ENCODE measurements at places on chromosomes 5 and 9.

DNA sequence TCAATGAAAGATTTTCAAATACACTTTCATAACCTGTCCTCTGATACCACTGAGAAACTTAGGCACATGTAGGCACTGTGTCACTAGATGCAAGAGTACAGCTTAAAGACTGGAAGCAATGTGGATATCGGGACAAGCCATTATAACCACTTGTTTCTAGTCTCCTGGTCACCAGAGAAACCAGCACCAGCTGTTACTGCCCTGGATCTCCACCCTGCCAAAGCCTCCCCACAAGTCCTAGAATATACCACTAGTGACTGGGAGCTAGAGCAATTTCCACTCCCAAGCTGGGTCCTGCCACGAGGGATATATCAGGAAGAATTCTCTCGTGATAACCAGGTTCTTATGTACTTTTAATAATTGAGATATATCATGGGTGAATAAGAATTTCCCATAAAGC, 19.5 kb downstream of the REEP5 start:
- no peak for DNase-seq

- DNase-seq = no peak
Observed at GRCh38 chr9:35516479-35516878, 26.6 kb downstream of the RUSC2 start.

DNA sequence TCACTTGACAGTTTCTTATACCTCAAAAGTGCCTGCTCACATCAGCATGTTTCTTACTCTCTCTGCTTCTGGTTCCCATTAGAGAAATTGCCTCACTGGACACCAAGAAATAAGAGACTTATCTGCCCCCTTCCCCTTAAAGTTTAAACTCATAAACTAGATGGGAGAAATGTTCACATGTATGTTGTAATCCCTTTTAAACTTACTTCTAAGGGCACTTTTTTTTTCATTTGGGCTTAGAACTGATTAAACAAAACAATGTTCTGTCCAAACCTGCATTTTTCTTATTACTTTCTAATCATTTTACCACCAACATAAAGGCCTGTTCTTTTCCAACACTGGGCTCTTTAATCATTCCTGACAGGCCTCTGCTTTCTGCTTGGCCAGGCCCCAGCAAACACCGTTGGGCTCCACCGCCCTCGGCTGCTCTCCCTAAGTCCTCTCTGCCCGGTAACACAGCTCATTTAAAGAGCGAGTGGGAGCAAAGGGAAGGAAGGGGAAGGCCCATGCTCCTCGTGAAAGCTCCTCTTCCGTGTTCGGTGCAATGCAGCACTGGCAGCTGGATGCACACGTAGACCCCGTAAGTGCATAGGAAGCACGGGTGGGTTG, 53.4 kb downstream of the ROR2 start:
- DNase-seq = no peak

DNA sequence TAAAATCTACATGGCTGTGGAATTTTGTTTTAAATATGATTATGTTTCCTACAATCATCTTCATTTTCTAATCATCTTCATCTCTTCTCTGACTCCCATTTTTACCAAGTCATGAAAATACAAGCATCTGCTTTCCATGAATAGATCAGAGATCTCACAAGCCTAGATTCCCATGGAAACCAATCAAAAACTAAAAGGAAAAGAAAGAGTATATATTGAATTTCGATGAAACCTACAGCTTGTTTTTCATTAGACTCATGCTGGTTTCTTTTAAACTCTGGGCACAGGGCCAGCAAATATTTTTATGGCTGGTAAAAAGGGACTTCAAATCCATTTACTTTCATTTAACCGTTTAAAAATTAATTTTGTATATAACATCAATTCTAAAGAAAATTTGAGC, 51.2 kb downstream of the INVS start:
- DNase-seq = no peak

GRCh38 chr9:87732756-87733155, 6.8 kb downstream of the CTSL start:
- no peak for DNase-seq

All from T-helper 2 cell (primary cell).